ENCODE measurements at places on chromosomes 7 and 10. TPM values are rescaled to one million over a fixed set of nuclear protein-coding genes. Genes with fewer than 3 reads are reported as not detected.
A peak's percentile ranks its signal among the peaks of the same experiment; 100 is the strongest.

Gene CXCL12
- total RNA-seq: not detected

Gene CHAT
- not detected for total RNA-seq

DNA sequence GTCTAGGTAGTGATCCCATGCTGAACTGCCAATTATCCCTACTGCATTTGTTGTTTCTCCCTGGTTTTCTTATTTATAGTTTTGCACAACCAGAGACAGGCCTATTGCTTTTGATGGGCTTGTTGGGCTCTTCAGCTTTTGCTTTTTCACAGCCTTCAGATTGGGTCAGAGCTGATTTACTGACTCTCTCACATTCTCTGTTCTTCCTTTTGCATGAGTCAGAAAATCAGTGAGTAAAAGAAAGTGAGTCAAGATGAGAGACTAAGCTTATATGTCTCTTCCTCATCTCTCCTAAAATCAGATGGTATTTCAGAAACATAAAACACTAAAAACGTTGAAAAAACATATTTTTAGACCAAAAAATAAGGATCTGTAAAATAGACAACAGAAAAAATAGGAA lies 1135.4 kb downstream of the XPNPEP1 start:
- no peak overlapping the region for H3K27ac ChIP-seq
- no peaks in the 10 kb centered on the region for H3K36me3 ChIP-seq
- H3K27me3 ChIP-seq: no peaks in the 10 kb centered on the region
- H3K4me1 ChIP-seq: no peaks in the 10 kb centered on the region
- H3K4me3 ChIP-seq: no peak overlapping the region
- DNase-seq: no peak

- no peaks in the 10 kb centered on the region for H3K27me3 ChIP-seq
- H3K27ac ChIP-seq: no peak overlapping the region
- H3K4me3 ChIP-seq: no peak overlapping the region
- peaks cover 37% of the 10 kb centered on the region for H3K4me1 ChIP-seq
Observed at GRCh38 chr7:155665079-155665956, 20.9 kb downstream of the RBM33 start.

Gene ITIH5
- total RNA-seq: not detected

- no peaks in the 10 kb centered on the region for H3K36me3 ChIP-seq
- no peak overlapping the region for H3K4me3 ChIP-seq
- no peaks in the 10 kb centered on the region for H3K27me3 ChIP-seq
- H3K4me1 ChIP-seq: no peaks in the 10 kb centered on the region
Observed at GRCh38 chr7:155258226-155258560, 39.5 kb upstream of the INSIG1 start.

DNA sequence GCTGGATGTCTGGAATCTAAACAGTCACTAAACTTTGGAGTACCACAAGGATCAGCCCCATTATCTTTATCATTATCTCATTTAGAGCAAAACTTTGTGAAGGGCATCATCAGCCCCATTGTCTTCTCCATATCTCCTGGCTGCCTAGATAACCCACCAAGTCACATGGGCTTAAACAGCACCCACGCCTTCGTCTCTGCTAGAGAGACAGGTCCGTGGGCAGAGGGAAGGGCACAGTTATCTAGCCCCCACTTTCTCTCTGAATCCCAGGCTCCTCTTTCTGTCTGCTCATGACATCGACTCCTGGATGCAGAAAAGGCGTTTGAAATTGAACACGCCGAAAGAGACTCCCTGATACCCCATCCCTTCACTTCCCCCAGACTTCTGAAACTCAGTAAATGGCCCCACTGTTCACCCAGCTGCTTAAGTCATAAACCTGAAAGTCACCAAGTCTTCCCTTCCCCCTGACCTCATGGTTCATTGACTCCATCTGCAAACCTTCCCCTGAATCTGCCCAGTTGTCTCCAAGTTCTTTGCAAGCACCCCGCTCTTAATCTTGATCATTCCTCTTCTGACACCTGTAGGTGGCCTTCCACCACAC lies 20.9 kb upstream of the PARD3 start:
- no peaks in the 10 kb centered on the region for H3K27me3 ChIP-seq
- no peak overlapping the region for H3K4me3 ChIP-seq
- DNase-seq: no peak
- H3K27ac ChIP-seq: no peak overlapping the region
- H3K36me3 ChIP-seq: no peaks in the 10 kb centered on the region

Gene ADRB1
- 0.17 TPM for total RNA-seq

- no peak overlapping the region for H3K4me3 ChIP-seq
- no peaks in the 10 kb centered on the region for H3K27me3 ChIP-seq
- H3K27ac ChIP-seq: no peak overlapping the region
- DNase-seq: no peak
- no peaks in the 10 kb centered on the region for H3K36me3 ChIP-seq
Observed at GRCh38 chr7:467393-467828, 52.2 kb downstream of the PDGFA start.

- peaks cover 16% of the 10 kb centered on the region for H3K27me3 ChIP-seq
- H3K36me3 ChIP-seq: no peaks in the 10 kb centered on the region
- peaks cover 24% of the 10 kb centered on the region for H3K4me1 ChIP-seq
- no peak overlapping the region for H3K27ac ChIP-seq
Observed at GRCh38 chr7:128166603-128167041, 74.5 kb upstream of the LEP start.

Gene RARRES2
- not detected for total RNA-seq

- peak overlapping the region; percentile 44 for H3K4me3 ChIP-seq
- no peaks in the 10 kb centered on the region for H3K27me3 ChIP-seq
- no peak for DNase-seq
- peaks cover 28% of the 10 kb centered on the region for H3K4me1 ChIP-seq
Observed at GRCh38 chr10:73999703-74000102, 1.8 kb downstream of the VCL start.

- peak within 1 kb of the TSS; percentile 53 for H3K4me3 ChIP-seq
- peaks cover 20% of the 10 kb centered on the region for H3K4me1 ChIP-seq
- H3K27ac ChIP-seq: no peak within 1 kb of the TSS
- no peaks in the 10 kb centered on the region for H3K36me3 ChIP-seq
- no peak for DNase-seq
Observed at GRCh38 chr10:122461367-122461728, at the start of gene HTRA1. Gene HTRA1 (plus strand): TSS chr10:122461553. CDS start chr10:122461653, 100 bp downstream.

GRCh38 chr7:115976651-115977050 lies 53.9 kb downstream of the TFEC start:
- H3K27ac ChIP-seq: no peak overlapping the region
- no peaks in the 10 kb centered on the region for H3K4me1 ChIP-seq
- no peaks in the 10 kb centered on the region for H3K27me3 ChIP-seq
- no peaks in the 10 kb centered on the region for H3K36me3 ChIP-seq

DNA sequence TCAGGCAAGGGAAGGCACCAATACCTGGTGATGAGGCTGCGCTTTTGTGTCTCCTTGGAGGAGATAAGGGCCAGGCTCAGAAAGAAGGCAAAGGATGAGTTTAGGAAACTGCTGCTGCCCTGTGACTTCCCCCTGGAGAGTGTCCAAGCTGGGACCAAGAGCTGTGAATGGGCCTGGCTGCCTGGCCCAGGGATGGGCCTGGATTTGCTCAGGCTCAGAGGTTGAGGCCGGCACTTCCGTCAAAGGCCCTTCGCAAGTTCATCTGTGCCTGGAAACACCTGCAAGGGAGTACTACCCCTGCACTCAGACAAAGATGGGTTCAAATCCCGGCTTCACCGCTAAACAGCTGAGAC lies 50.5 kb upstream of the NANOS1 start:
- H3K4me3 ChIP-seq: no peak overlapping the region
- no peaks in the 10 kb centered on the region for H3K4me1 ChIP-seq
- H3K27ac ChIP-seq: no peak overlapping the region

DNA sequence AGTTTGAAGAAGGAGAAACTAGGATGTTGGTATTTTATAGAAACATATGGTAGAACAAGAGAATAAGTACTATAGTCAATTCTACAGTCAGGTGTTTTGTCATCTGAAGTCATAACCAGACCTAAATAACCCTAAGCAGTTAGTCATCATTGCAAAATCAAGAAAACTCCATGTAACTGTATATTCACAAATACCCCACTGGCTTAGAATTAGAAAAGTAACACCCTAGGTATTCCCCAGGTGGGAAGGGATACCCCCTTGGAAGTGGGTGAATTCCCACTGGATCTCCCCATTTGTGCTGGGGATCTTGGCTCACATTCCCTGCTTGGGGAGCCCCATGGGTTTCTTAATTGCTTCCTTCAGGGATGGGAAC lies 45.9 kb upstream of the ITGB8 start:
- H3K4me3 ChIP-seq: no peak overlapping the region
- no peak for DNase-seq
- H3K4me1 ChIP-seq: no peaks in the 10 kb centered on the region
- no peaks in the 10 kb centered on the region for H3K27me3 ChIP-seq
- H3K36me3 ChIP-seq: no peaks in the 10 kb centered on the region

DNA sequence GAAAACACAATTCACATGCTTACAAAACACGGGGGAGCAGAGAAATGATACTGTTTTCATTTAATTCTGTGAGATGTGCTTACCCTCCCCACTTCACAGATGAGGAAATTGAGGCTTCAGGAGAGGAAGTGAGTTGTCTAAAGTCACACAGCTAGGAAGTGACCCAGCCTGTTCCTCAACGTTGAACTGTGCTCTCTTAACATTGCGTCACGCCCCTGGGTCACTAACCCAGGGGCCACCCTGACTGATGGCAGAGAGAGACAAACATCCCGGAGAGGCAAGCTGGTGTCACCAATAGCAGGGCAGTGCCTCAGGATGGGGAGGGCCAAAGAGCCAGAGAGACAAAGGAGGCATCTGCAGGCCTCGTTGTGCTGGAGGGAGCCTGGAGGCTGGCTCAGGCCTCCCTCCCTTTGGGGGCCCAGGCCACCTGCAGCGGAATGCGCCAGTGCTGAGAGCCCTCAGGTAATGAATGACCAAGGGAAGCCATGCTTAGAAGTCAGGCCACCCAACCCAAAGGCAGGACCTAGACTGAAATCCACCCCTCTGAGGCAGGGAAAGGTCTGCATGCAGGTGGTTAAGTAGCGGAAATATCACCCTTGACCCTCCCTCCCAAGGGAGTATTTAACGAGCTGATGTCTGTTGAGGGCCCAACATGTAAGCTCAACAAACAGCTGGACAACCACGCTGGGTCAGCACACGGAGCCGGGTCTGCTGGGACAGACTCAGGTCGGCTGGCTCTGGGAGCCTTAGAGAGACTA lies 81.3 kb downstream of the C10orf105 start:
- peak; percentile 9 for DNase-seq
- no peaks in the 10 kb centered on the region for H3K36me3 ChIP-seq
- H3K27me3 ChIP-seq: no peaks in the 10 kb centered on the region
- peaks cover 6% of the 10 kb centered on the region for H3K4me1 ChIP-seq
- no peak overlapping the region for H3K27ac ChIP-seq

DNA sequence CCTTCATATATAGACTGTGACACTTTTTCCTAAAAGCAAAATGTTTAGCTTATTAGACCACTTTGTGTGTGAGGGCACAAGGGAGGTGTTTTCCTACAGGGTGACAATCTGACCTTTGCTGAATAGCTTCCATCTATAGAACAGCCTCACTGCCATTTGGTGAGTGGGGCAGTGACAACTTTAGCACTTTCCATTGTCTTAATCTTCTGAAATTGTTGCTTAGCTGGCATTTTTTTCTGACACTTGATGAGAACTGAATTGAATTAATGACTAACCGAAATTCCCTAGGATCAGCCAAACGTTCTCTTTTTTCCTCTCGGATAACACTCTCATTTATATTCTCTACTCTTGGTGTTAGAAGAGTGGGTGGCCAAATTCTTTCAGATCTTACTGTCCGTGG lies 30.2 kb downstream of the KDM7A start:
- H3K4me3 ChIP-seq: no peak overlapping the region
- no peak for DNase-seq
- no peaks in the 10 kb centered on the region for H3K27me3 ChIP-seq
- peaks cover 4% of the 10 kb centered on the region for H3K4me1 ChIP-seq
- peaks cover 2% of the 10 kb centered on the region for H3K36me3 ChIP-seq

Gene CPA1
- not detected for total RNA-seq

DNA sequence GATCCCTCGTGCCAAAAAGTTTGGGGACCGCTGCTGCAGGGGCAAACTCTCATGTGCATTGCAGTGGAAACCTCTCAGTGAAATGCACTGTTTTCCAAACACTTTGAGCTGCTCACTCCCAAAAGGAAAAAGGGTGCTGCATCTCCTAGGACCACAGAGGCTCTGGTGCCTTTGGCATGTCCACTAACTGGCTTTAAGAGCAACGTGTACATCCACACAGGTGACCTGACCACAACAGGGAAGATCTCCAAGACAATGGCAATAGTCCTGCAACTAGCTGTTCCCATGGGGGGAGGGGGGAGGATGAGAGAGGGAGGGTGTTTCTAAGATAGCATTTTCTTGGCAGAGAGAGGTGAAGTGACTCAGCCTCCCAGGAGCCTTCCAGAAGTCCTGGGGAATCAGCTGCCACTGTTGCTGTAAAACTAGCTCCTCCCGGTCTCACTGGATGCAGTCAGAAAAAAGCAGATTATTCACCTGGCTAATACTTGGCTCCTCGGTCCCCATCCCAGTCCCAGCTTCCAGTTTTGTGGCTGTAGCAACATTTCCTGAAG lies 181.7 kb downstream of the HECW1 start:
- DNase-seq: no peak
- no peak overlapping the region for H3K27ac ChIP-seq
- H3K4me1 ChIP-seq: no peaks in the 10 kb centered on the region
- H3K27me3 ChIP-seq: no peaks in the 10 kb centered on the region
- no peaks in the 10 kb centered on the region for H3K36me3 ChIP-seq
- H3K4me3 ChIP-seq: no peak overlapping the region

DNA sequence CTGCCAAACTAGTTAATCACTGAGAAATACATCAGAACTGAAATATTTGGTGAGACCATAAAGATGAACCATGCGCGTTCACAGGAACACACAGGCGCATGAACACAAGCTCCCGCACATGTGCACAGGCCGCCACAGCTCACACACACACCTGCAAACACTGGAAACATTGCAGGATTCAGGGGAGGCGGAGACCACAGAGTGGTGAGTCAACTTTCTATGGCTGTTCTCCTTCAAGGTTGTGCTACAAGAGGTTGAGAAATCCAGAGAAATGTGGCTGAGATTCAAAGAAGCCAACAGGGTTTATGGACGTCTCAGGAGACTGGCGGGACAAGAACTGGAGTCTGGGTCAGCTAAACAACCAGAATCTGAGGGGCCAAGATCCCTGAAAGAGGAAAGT lies 17.8 kb downstream of the ESYT2 start:
- H3K4me3 ChIP-seq: peak overlapping the region; percentile 53
- DNase-seq: no peak
- no peaks in the 10 kb centered on the region for H3K27me3 ChIP-seq
- H3K36me3 ChIP-seq: peaks cover 25% of the 10 kb centered on the region
- H3K27ac ChIP-seq: peak overlapping the region; percentile 85

- no peaks in the 10 kb centered on the region for H3K4me1 ChIP-seq
- no peak for DNase-seq
- H3K27me3 ChIP-seq: no peaks in the 10 kb centered on the region
- no peak overlapping the region for H3K4me3 ChIP-seq
- H3K36me3 ChIP-seq: no peaks in the 10 kb centered on the region
Observed at GRCh38 chr7:14924398-14924797, 21.8 kb upstream of the DGKB start.

- DNase-seq: no peak
- H3K27me3 ChIP-seq: no peaks in the 10 kb centered on the region
- no peak overlapping the region for H3K27ac ChIP-seq
- no peaks in the 10 kb centered on the region for H3K4me1 ChIP-seq
Observed at GRCh38 chr7:79454361-79454960, 994 bp upstream of the MAGI2 start.

- no peaks in the 10 kb centered on the region for H3K36me3 ChIP-seq
- H3K27me3 ChIP-seq: no peaks in the 10 kb centered on the region
- no peak for DNase-seq
- no peaks in the 10 kb centered on the region for H3K4me1 ChIP-seq
Observed at GRCh38 chr7:10824154-10824553, 149.5 kb upstream of the PHF14 start.

- DNase-seq: no peak
- peaks cover 2% of the 10 kb centered on the region for H3K27me3 ChIP-seq
- no peak overlapping the region for H3K27ac ChIP-seq
- no peaks in the 10 kb centered on the region for H3K36me3 ChIP-seq
- no peaks in the 10 kb centered on the region for H3K4me1 ChIP-seq
- no peak overlapping the region for H3K4me3 ChIP-seq
Observed at GRCh38 chr7:93943816-93944540, 22.4 kb downstream of the GNG11 start.

Measured in CD4-positive, CD25-positive, alpha-beta regulatory T cell (primary cell).